ENCODE measurements at places on chromosomes 11 and 22.
A peak's percentile ranks its signal among the peaks of the same experiment; 100 is the strongest.

DNA sequence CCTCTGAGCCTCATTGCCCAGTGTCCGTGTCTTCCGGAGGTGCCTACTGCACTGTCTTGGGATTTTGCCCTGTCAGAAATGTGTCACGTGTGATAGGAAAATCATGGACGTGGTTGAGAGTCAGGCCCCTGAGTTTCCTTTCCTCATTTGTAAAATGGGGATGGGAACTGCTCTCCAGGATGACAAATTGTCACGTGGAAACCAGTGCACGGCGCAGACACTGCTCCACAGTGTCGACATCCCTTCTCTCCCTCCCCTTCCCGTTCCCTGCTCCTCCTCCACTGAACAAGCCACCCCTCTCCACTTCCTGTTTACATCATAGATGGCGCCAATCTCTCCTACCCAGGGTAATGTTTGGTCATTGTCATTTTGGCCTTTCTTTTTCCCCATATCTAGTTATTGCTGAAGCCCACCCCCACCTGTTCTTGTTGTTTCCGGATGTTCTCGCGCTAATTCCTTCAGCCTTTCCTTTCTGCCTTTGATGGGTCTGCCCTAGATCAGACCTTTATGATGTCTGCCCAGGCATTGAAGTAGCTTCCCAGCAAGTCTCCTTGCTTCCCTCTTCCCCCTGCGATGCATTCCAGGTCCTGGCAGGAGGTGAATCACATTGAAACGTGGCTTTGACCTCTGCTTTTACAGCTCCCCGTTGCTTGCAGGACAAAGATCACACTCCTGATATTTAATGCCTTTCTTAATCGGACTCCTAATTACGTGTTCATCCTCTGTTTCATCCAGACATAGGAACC is 91.8 kb downstream of the TBC1D22A start:
- no peak for DNase-seq

DNA sequence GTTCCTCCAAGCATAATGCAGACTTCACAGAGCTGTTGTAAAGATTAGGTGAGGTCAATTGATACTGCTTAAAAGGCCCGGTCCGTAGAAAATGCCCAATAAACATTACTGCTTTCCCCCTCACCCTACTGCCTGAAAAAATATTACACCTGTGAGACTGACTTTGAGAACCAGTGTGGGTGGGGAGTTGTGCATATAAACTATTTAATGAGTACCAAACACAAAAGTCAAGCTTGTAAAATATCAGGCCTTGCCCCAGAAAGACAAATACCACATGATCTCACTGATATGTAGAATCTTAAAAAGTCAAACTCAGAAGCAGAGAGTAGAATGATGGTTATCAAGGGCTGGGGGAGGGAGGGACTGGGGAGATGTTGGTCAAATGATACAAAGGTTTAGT is 46.7 kb downstream of the C22orf42 start:
- DNase-seq: no peak

GRCh38 chr11:119091966-119092879 is 7.5 kb downstream of the HMBS start:
- DNase-seq: no peak

GRCh38 chr11:19382131-19382611 is 141.4 kb upstream of the E2F8 start:
- no peak for DNase-seq

GRCh38 chr11:85694385-85694980 is 8.5 kb upstream of the CCDC89 start:
- no peak for DNase-seq

DNA sequence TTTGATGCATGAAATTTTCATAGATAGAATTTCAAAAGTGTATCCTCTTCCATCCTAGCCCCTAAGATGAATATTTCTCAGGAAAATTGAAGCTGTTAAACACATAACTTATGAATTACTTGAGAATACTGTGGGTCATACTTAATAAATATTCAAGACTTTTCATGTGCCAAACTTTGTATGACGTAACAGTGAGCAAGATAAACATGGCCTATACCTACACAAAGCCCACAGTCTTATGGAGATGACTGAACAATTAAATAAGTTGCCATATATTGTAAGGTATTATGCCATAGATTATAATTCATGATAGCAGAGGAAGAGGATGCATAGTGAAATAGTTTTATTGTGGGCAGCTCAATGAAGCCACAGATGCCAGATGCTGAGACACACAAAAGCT is 620.7 kb upstream of the ANO5 start:
- no peak for DNase-seq

GRCh38 chr11:88950975-88951374 is 114.8 kb downstream of the GRM5 start:
- no peak for DNase-seq

GRCh38 chr11:2516276-2517015 is 71.6 kb downstream of the KCNQ1 start:
- no peak for DNase-seq

DNA sequence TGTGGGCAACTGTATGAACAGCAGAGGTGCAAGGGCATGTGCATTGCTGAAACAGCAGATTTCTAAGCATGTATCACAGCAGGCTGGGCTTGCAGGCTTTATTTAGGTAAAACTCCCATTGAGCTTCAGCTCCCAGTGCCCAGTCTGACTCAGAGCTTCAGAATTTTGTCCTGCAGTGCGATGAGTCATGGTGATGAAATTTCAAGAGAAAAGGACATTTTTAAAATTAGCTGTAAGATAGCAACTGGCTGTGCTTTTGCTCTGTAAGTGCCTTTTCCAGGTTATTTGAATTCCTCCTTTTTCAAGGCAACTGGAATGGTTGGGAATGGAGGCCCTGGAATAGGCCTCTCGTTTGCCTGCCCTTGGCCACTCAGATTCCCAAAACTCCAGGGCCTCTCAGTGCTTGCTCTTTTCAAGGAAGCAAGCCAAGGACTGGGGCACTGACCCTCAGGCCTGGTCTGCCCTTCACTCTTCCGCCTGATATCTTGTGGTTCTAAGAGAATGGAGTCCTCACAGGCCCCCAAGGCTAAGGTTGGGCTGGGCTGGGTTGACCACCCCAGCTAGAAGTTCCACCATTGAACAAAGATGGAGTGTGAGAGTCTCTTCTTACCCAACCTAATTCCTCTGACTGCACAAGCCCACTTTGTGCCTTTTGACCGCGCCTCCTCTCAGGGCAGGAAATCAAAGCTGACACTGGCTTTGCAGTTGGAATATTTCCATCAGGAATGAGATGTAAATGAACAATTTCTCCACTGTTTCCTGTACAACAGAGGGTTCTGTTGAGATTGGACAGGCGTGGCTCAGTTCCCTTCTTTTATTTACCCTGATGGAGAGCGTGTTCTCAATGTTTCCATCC is 59.5 kb upstream of the PRSS23 start:
- DNase-seq: no peak

DNA sequence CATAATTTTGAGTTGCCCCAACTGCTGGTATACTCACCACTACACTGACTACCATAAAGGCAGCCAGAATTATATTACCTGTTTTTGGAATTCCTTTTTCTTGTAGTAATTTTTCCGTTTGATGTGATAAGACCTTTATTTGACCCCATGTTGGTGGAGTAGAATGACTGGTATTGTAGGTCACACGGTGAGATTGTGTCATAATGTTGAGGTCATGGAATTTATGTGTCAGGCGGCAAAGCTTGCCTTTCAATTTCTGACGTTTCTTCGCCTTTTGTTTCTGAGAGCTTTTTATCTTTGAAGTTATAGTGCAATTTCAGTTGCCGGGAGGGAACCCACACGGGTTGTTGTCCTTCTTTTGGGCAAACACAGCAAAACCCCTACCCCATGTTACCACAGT is 13.0 kb downstream of the OR52K1 start:
- DNase-seq: no peak

GRCh38 chr11:41479179-41479578 is 19.7 kb upstream of the LRRC4C start:
- DNase-seq: no peak

GRCh38 chr11:76626921-76627401 is 43.6 kb downstream of the LRRC32 start:
- DNase-seq: peak; percentile 36

DNA sequence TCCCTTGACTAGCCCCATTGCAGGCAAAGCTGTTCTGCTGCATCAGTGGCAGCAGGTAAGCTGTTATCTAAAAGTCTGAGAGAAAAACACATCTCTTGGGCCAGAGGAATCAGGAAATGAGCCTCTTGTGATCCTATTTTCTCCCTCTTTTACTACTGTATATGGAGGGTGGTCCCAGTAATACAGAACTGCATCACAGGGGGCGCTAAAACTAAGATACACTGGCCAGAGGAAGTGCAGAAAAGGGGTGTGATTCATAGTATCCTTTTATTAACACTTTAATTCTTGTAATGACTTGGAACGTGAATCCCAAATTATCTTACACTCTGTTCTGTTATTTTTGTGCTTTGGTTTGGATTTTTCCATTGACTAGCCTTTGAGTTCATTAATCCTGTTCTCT is 8.8 kb upstream of the MED17 start:
- DNase-seq: no peak

DNA sequence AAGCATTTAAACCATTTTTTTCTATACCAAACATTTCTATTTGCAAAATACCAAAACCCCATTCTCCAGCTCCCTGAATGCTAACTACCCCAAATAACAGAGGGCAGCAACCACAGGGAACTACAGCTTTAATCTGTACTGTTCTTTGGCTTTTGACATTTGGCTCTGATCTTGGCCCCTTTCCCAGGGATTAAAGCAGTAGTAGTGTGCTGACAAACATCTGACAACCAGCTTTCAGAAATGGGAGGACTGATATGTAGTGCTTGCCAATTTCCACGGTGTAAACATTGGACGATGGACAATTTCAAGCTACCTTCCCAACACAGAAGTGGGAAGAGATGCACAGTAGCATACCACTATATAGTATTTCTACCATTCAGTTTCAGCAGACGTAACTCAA is 88.4 kb upstream of the TEAD1 start:
- no peak for DNase-seq

- peak; percentile 14 for DNase-seq
Observed at GRCh38 chr11:62708793-62709192, 1.3 kb downstream of the GNG3 start.

- DNase-seq: no peak
Observed at GRCh38 chr11:105000167-105000566, 22.8 kb downstream of the CASP5 start.

DNA sequence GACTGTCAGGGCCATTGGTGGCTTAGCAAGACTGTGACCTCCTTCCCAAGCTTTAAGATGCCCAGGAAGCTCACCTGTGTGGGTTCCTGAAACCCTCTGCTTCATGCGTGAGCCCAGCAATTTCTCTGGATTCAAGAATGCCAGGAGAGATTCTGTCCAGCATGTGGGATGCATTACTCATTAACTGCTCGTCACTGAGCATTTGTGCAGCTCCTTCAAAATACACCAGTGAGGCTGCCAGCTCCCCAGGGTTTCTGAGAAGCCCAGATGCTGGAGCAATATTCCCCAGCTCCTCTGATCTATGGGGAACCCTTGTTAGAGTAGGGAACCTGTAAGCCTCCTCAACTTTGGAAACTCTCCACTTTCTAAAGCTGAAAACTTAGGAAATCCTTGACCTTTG is 126.5 kb downstream of the CHST1 start:
- no peak for DNase-seq

- no peak for DNase-seq
Observed at GRCh38 chr11:11740836-11741235, 100.9 kb upstream of the USP47 start.

DNA sequence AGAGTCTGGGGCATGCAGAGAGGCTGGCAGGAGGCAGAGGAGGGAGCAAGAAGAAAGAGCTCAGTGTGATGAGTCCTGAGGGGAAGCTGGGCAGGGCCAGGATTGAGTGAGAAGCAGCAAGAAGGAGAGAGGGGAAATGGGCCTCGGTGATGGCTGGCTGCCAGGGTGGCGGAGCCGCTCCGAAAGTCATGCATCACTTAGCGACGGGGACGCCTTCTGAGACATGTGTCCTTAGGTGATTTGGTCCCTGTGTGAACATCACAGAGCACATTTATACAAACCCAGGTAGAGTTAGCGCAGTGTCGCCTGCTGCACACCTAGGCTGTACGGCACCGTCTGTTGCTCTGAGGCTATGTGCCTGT is 15.1 kb downstream of the TBC1D22A start:
- DNase-seq: peak; percentile 25

Measured in stimulated activated CD8-positive, alpha-beta memory T cell treated with anti-CD3 and anti-CD28 coated beads, Interleukin-7, amount 100 ng/mL, for 4 hours (primary cell).